Stimulated activated CD4-positive, alpha-beta T cell treated with anti-CD3 and anti-CD28 coated beads, Interleukin-2, amount 100 ng/mL, for 48 hours (primary cell): ENCODE measurements at places on chromosomes 12 and 14.

- DNase-seq, result peak; percentile 31
Measured at GRCh38 chr12:4119157-4119761, 154.3 kb upstream of the CCND2 start.

GRCh38 chr12:121288158-121288845 lies 8.2 kb downstream of the CAMKK2 start:
- no peak for DNase-seq

DNA sequence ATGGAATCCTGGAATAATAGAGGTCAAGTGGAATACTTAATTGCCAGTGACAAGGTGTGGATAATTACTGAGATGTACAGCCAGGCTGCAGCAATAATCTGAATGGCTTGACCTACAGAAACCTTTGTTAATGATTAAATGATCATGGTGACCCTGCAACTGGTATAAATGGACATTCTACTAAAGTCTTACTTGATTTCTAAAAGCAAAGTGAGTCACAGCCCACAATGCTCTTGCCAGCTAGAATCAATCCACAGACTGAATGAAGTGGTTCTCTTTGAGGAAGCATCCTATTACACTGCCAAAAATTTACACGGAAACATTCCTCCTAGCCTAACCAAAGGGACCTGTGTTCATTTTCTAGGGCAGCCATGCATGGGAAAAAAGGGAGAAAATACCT lies 518.5 kb downstream of the SOX5 start:
- no peak for DNase-seq

DNA sequence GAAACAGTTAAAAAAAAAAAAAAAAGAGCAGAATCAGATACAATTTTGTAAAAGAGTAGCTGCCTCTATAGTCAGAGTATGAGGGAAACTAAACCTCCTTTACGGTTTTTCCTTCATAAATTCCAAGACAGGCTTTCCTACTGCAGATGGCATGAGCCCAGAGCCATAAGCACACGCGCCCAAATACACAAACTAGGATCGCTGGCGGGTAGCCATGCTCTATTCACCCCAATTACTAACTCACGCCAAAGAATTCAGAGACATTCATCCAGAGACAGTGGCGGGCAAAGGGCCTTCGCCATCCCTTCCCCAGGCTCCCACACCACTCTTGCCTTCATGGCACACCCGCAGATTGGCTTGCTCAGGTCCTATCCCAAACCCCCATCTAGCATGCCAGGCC lies 48.2 kb downstream of the MOK start:
- no peak for DNase-seq

DNA sequence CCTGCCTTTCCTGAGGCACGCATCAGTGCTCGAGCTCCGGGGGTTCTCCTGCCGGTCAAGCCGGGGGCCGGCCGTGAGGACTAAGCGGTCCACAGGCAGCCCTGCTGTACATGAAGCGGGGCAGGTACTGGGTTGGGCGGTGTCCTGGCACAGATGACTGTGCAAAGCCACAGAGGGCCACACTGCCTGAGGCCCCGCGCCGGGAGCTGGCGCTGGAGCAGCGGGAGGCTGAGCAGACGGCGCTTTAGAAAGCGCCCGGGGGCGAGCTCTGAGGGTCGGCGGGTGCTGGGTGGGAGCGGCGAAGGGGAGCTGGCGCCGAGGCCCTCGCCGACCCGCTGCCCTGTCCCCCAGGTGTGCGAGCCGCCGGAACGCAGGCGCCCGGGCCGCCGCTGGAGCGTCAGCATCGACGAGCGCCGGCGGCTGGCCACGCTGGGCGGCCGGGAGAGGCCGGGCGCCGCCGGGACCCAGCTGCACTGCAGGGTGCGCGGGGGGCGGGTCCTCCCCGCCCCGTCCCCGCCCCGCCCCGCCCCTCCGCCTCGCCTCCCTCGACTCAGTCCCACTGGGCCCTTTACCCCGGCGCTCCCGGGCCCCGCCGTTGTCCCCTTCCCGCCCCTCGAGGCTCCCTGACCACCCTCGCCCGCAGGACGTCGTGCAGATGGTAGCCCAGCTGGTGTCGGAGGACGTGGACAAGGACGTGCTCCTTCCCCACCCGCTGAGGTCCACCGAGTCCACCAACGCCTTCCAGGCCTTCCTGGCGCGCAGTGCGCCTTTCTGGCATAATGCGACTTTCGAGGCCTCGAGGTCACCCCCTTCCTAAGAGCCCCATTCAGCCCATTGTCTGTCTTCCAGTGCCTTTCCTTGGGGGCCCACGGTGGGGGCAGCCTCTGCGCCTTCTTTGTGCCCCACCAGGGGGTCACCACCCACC lies 8.3 kb upstream of the MTA1 start:
- DNase-seq, result no peak

- no peak for DNase-seq
Measured at GRCh38 chr12:92136026-92136730, 9.5 kb downstream of the BTG1 start.

GRCh38 chr14:65019944-65020566 lies 33.4 kb downstream of the FNTB start:
- DNase-seq, result no peak

DNA sequence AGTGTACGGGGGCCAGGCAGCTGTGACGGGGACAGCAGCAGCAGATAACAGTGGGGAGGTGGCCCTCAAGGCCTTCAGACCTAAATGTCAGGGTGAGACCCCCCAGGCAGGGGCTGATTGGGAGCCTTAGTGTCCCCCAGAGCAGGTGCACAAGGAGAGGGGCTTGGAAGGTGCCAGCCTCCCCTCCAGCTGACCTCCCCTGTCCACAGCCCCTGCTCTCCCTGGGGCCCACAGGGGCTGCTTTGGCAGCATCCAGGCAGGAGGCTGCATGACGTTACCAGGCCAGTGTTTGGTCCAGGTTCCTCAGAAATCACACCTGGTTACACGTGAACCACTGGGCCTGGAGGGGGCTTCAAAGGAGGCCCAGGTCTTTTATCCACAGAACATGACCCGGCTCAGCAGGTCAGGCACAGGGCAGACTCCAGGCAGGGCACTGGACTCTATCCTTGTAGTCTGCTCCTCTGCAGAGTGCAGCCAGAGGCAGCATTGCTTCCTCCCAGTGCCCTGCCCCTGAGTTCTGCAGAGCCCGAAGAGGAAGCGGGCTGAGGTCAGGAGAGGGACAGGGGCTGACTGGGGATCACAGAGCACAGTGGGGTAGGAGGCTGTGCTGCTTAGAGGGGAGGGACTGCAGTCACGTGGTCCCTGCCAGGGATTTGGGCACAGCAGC lies 2.6 kb upstream of the TRMT61A start:
- no peak for DNase-seq

DNA sequence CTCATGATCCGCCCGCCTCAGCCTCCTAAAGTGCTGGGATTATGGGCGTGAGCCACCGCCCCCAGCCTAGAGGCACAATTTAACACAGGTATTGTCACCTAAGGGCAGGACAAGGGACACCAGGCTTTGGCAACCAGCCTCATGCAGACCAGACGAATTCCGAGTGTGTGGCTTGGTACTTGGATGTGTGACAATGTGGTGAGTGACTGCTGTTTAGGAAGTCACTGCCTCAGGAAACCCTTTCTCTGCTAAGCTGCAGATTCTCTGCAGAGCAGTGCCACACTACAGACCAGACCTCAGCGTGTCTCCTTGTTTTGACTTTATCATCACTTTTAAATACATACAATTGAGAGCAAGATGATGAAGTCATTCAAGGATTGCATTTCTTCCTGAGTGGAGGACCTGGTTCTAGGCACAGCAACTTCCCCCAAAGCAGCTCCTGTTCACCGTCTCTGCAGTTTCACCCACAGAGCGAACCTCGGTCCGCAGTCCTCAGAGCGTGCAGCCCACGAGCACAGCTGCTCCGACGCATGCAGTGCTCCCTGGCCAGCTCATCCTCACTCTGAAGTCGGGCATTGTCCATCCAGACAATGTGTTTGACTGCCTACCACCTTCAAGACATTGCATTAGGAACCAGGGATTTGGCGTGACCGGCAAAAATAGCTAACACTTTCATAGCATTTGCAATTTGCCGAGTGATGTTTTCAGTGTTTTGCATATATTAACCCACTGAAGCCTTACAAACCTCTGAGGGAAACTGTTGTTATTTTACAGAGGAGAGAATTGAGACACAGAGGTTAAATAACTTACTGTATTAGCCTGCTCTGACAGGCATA lies 235.2 kb downstream of the CHST11 start:
- no peak for DNase-seq

DNA sequence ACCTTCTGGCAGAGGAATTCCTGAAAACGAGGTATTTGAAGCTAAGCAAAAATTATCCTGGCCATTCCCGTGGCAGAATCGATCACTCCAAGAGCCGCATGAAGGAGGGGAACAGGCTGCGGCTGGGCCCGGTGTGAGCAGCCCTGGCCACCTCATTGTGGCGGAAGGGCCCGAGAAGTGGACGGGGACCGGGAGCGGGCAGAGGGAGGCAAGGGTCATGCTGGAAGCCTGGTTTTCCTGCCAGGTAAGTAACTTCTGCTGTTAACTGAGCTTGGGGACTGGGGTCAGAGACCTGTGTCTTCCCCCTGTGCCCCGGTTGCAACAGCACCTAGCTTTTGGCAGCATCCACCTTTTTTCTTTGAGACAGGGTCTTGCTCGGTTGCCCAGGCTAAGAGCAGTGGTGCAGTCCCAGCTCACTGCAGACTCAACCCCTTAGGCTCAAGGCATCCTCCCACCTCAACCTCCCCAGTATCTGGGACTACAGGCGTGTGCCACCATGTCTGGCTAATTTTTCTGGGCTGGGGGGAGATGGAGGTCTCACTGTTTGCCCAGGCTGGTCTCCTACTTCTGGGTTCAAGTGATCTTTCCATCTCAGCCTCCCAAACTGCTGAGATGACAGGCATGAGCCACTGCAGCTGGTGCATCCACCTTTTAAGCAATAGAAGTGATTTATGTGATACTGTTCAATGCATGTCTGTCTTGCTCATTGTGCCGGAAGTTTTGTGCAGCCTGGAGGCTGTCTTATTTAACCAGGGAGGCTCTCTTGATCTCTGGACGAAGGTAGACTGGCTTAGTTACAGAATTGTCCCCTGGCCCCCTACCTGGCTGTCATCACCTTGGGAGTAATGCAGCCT lies 174.0 kb upstream of the MYL2 start:
- no peak for DNase-seq

DNA sequence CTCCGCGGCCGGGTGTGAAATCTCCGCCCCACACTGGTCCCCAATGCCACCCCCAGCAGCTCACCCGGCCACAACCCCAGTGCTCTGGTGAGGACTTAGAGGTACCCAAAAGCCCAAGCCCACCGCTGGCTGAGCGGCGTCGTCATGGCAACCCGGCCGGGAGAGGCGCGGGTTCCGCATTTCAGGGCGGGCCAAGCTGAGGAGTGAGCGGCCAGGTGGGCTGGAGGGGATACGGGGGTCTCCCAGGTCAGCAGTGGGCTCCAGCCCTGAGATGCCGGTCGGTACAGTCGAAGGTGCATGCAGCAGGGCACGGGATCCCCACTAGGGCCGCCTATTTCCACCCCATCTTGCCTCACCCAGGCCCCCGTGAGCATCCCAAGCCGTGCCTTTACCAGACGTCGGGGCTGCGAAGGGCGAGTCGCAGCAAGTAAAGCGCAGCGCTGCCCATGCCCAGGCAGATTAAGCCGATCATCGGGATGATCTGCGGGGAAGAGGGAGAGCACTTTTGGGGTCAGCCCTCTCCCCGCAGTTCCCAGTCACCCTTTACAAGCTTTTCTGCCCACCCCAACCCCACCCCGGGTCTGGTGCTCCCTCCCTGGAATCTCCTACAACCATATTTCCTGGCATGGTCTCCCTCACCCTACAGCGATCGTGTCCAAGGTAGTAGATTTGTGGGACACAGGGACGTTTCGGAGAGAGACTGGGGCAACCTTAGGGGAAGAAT lies 6.9 kb downstream of the SHMT2 start:
- no peak for DNase-seq

GRCh38 chr14:88476214-88476774 lies 78.5 kb downstream of the PTPN21 start:
- no peak for DNase-seq

DNA sequence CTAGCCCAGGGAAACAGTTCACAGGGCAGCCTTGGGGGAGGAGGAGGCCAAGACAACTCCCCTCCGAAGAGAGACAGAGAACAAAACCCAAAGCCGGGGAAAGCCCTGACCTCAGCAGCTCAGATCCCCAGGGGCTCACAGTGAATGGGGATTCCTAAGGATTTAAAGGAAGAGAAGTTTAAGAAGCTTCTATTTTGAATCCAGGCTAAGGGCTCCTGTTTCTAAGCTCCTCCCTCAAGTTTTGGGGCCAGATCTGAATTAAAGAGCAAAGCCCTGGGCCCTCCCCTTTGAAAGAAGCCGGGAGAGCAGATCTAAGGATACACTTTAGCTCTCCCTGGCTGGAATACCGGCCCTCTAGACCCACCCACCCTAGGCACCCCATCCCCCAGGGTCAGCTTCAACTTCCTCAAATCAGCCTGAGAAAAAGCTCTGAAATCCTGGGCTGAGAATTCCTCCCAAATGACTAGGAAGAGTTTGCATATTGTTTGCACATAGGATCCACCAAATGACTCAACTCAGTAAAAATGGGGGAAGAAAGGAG lies 3.9 kb downstream of the KDM2B start:
- no peak for DNase-seq

DNA sequence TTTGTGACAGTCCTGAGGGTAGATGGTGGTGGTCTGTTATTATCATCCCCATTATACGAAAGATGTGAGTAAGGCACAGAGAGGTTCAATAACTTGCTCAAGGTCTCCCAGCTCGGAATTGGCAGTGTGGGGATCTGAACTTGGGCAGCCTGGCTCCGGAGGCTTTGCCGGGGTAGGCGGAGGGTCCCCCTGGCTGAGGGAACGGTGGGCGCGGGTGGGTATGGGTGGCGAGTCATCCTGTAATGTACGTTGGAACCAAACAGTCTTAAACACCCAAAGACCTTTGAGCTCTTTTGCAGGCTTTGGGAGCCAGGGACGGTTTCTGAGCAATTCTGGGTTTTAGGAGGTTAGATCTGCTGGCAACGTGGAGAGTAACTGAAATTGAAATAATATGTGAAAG lies 16.5 kb downstream of the SLC24A4 start:
- no peak for DNase-seq

- DNase-seq, result no peak
Measured at GRCh38 chr14:31480156-31480555, 7.7 kb downstream of the GPR33 start.

DNA sequence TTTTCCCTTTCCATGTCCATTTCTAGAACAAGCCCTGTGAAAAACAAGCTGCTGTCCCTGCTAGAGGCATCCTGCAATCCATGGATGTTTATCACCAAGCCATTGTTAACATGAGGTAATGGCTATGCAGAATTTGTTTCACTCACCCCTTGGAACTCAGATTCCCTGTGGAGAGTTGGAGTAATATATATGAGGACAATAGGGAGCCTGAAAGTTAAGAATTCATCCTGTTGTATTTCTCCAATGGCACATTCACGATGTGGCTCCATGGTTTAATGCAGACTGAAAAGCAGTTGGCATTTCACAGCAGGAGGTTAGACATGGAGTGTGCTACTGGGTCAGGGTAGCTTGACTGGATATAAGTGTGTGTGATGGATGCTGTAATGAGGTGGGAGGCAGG lies 32.4 kb downstream of the GPR65 start:
- no peak for DNase-seq
